ENCODE measurements at places on chromosomes 16 and 17.

DNA sequence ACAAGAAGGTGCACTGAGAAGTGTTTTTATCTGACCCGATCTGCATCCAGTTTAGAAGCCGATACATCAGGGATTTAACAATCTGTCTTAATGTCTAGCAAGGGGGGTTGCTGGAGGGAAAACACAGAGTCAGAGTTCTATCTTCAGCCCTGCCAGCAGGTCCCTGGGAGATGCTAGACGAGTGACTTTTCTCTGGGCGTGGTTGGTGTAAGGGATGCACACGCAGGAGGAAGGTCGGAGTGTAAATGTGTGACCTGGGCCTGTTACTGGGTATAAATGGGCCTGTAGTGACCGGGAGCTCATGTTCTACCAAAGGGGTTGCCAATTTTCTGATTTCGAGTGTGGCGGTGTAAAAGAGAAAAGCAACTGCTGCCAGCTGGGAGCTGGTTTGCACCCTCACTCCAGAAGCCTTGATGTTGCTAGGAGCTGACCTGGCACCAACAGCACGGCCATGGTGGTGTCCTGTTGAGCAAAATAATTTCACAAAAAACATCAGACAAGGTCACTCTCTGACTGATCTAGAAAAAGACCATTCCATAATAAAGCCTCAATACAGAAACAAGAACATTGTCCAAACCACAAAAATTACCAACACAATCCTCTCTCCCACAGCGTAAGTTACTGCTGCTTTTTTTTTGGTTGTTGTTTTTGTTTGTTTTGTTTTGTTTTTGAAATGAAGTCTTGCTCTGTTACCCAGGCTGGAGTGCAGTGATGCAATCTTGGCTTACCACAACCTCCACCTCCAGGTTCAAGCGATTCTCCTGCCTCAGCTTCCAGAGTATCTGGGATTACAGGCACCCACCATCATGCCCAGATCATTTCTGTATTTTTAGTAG is 1.3 kb upstream of the KCTD13 start:
- no peak for DNase-seq

GRCh38 chr17:82665891-82666290 is 17.6 kb upstream of the WDR45B start:
- no peak for DNase-seq

DNA sequence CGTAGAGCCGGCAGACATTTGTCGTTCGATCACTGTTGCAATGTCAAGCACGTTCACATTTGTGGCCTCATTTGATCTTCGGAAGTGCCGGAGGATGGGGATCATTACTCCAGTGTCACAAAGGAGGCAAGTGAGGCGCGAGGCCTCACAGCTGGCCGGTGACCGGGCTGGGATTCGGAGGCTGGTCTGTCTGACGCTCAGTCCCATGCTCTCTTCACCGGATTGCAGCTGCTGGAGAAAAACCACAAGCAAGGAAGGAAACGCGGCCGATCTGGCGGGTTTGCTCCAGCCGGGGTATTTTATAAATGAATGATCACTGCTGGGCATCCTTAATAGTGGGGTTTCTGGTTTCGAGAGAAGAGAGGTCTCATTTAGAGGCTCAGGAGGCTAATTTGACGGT is 127.8 kb downstream of the OR1D5 start:
- no peak for DNase-seq

- no peak for DNase-seq
These were observed 30.3 kb downstream of the RCVRN start for GRCh38 chr17:9874722-9875121.

DNA sequence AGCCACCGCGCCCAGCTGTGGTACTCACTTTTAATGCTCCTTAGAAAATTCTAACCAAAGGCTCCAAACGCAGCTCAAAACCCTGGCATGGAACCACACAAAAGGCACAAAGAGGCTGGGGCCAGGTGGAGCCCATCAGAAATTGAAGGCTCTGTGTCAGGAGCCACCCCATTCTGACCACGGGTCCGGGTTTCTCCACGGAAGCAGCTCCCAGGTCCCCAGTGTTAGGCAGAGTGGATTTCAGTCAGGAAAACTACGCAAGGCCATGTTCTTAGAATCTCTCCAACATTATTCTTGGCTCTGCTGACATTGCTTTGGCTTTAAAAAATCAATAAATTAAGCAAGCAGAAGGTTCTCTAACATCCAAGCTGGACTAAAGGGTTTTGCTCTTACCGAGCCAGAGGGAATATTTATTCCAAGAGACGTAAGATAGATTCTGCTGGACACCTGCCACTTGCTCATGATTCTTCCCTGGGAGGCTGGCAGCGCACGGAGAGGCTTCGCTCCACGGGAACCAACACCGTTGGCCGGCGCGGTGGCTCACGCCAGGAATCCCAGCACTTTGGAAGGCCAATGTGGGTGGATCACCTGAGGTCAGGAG is 93.5 kb downstream of the NXN start:
- DNase-seq, result no peak

- no peak for DNase-seq
These were observed 19.7 kb downstream of the RABEP2 start for GRCh38 chr16:28905229-28905754.

- no peak for DNase-seq
These were observed 30.5 kb upstream of the PLCG2 start for GRCh38 chr16:81748476-81749198.

- no peak for DNase-seq
These were observed 6.0 kb upstream of the RNPS1 start for GRCh38 chr16:2273931-2274330.

DNA sequence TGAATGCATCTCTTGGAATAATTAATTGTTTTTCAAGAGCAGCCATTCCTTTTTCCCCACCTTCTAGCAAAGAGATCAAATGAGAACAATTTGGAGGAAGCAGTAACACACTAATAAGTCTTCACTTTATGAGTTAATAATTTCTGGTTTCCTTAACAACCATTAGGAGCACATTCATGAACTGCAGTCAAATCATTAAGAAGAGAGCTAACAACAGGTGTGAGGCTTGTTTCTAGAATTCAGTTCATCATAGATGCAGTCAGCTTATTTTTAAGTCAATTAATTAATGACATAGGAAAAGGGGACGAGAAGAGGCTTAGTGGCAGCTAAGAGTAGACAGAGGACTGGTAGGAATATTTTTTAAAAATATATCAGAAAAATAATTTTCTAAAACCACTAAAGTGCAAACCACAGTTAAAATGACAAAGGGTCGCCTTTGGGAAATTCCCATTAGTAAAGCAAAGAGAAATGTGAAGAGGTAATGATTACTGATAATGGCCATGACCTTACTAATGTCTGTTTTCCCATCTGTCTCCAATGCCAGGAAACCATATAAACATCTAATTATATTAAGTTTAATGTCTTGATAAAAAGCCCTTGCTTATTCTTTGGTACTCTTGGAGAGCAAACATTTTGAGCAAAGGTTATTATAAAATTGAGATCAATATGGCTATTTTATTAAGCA is 184.2 kb downstream of the KCNJ2 start:
- DNase-seq, result no peak

- no peak for DNase-seq
These were observed 12.7 kb downstream of the KRT12 start for GRCh38 chr17:40854175-40854814.

DNA sequence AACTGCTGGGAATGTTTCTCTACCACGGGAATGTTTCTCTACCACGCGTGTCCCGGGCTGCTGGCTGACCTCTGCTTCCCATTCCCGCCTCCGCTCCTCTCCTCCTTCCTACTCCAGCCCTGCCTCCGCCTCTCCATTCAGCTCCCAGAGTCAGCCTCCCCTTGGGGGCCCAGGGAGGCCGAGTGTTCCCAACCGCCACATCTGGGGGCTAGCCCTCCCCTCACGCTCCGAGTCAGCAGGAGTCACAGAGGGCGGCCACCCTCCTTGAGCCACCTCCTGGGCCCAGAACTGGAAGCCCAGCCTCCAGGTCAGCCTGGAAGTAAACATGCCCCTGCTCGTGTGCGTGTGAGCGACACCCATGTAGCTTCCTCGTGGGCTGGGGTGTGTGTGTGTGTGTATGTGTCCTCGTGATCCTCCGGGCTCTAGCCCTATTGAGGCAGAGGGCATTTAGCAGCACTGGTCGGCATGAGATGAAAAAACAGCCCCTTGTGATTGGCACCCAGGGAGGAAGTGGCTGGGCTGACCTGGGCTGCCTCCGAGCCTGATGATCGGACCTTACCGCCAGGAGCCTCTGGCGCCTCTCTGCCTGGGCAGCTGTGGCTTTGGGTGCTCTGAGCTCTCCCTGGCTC is 7.3 kb downstream of the CYGB start:
- no peak for DNase-seq

- peak; percentile 16 for DNase-seq
These were observed 15.2 kb upstream of the HERPUD1 start for GRCh38 chr16:56916571-56917403.

DNA sequence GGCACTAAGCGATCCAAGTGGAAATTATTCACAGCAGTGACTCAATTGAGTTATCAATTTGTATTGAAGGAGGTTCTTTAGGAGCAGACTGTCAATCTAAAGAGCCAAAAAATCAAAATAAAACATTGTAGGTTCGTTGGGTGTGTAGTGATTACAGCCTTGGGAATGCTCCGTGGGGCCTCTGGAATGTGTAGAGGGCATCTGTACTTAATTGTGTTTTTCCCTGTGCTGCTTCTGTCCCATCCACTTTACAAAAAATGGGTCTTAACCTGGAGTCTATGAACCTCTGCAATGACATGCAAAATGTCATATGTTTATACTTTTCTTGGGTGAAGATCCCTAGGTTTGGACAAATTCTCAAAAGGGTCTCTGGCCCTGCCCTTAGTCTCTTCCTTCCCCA is 215.1 kb downstream of the CCDC182 start:
- DNase-seq, result no peak

DNA sequence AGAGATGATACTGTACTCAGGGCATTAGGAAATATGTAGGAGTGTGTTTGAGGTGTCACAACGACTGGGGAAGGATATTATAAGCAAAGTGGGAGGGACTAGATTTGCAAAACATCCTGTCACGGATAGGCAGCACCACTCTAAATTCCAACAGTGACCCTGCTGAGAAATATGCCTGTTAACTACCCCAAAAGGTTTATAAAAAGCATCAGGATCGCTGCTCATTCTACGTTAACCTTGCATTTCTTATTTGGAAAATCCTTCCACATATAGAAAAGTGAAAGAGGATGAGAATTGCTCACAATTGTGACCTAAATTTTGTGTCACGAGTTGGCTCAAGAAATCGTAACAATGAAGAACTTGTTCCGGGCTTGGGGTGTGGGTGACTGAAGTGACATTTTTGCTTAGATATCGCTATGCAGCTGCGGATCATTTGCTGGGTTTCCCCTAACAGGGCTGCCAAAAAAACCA is 51.6 kb downstream of the N4BP1 start:
- DNase-seq, result no peak

- DNase-seq, result no peak
These were observed 136.6 kb downstream of the CCDC182 start for GRCh38 chr17:57608369-57609124.

DNA sequence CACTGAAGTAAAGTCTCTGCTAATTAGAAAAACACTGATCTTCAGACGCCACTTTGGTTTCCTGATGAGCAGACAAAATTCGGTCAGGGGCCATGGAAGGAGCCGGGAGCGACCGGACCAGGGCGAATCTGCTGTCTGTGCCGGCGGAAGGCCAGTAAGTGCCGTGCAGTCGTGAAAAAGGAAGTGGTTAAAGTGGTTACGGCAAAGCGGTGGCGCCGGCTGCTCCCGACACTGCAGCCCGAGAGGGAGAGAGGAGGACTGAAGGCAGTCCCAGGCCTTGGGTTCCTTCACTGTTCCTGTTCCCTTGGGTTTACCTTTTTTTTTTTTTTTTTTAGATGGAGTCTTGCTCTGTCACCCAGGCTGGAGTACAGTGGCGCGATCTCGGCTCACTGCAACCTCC is 17.3 kb upstream of the HEXD start:
- peak; percentile 65 for DNase-seq

DNA sequence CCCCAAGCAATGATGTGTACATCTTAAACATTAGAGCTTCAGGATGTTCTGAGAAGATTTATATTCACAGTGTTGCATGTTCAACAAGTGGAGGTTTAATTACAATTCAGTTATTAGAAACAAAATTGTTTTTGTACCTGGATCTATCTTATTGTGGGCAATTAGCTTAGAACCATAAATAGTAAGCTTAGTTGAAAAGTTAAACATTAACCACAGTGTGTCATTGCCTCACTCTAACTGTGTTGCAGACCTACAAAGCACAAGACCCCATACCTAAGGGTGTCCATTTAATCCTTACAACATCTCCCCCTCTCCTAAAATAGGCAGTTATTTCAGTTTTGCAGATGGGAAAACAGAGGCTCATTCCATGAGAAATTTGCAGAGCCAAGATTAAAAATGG is 632.0 kb upstream of the SOX9 start:
- DNase-seq, result no peak

DNA sequence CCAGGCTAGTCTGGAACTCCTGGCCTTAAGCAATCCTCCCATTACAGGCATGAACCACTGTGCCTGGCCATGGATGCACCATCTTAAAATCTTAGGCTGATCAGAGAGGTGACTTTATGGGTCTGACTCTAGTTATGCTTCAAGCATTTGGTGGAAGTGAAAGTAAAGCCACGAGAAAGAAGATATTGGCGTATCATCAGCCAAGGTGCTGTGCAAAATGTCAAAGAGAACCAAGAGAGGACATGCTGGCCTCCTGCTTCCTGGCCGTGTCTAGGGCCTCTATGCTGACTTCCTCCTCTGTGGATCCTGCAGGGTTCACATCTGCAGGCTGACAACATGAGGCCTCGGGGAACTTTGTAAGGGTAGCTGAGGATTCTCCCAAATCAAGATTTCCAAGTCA is 385.2 kb downstream of the MAF start:
- DNase-seq, result no peak

- no peak for DNase-seq
These were observed 16.5 kb downstream of the TBX2 start for GRCh38 chr17:61416211-61416539.

- DNase-seq, result no peak
These were observed 10.2 kb upstream of the C17orf78 start for GRCh38 chr17:37365589-37365988.

DNA sequence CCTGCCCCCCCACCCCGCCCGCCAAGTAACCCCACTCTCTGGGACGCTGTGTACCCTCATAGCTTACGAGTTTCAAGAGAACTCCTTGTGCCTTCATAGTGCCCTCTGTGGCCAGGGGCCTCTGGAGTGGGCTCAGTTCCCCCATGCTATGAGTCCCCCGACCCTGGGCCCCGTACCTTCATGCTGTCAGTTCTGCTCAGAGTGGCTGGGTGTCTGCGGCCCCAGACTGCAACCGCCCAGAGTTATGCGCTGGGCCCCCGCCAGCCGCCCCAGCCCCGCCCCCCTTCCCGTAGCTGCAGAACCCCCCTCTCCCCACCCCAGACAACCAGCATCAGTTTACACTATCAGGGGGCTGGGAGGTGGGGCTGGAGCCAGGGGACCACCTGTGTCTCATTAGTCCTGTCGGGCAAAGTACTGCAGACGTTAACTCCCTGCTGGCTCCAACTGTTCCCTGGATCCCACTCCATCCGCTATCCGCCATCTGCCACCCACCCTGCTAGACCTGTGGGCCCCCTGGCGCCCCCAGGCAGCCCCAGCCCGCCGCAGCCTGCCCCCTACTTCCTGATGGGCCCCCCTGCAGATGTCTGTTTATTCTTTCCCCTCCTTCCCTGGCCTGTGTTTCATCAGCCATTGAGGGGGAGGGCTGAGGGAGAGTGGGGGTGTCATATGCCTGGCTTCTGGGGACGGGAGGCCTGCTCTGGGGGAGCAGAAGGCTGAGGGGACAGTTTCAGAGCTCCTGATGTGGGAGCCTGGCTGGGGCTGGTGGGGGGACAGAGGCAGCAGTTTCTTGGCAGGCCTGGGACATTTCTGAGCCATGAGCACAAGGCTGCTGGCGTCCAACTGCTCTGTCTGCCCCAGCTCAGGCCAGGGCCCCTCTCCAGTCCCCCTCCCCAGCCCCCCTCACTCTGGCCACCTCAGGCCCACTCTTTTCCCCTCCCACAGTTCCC is at the start of gene MFAP4:
MFAP4 (minus strand) TSS at position 217 of the 947 bp plus-strand sequence; CDS start at position 182, 35 bp downstream.
- DNase-seq, result no peak

Measured in immature natural killer cell (primary cell).